Stimulated activated CD4-positive, alpha-beta T cell treated with anti-CD3 and anti-CD28 coated beads, Interleukin-1b, Interleukin-23, amount 100 ng/mL, for 4 hours (primary cell): ENCODE measurements at places on chromosomes 3 and 15.
A peak's percentile ranks its signal among the peaks of the same experiment; 100 is the strongest.

DNA sequence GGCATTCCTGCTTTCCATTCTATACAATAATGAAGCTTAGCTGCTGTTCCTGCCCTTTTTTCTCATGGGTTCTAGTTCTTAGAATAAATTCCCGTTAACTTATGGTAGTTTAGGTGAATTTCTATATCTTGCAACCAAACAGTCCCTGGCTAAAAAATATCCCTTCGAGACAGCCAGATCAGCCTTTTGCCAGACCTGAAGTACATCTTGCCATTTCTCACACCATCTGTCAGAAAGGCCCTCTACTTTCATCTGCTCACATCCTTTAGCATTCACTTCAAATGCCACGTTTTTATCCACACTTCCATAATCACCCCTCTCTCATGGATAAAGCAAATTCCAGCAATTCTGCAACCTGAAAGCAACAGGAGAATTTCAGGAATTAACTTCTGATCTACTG, 145.4 kb downstream of the GAP43 start:
- no peak for DNase-seq

DNA sequence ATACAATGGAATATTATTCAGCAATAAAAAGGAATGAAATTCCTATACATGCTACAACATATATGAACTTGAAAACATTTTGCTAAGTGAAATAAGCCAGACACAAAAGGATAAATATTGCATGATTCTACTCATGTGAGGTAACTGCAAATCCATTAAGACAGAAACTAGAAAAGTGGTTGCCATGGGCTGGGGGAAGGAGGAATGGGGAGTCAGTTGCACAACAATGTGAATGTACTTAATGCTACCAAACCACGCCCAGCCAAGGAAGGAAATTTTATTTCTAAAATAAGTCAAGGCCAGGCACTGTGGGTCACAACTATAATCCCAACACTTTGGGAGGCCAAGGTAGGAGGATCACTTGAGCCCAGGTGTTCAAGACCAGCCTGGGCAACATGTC, 9.8 kb upstream of the GMPPB start:
- no peak for DNase-seq

DNA sequence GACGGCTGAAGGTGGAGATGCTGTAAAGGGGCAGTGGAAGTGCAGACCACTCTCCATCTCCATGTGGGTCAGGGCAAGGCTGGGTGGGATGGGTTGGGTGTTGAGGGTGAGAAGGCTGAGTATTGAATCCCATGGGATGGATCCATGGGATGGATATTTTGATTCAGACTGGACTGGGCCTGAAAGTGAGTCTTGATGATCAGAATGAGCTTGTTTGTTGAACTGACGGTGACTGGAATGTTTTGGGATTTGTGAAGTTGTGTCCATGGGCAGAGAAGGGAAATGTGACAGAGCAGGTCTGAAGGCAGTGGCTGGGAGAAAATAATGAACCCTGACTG, 49.3 kb downstream of the CHST2 start:
- DNase-seq: no peak

- DNase-seq: no peak
These were observed 111.9 kb downstream of the SLC9A9 start for GRCh38 chr3:143736205-143736997.

- DNase-seq: no peak
These were observed 3.1 kb upstream of the BHLHE40 start for GRCh38 chr3:4976109-4976508.

DNA sequence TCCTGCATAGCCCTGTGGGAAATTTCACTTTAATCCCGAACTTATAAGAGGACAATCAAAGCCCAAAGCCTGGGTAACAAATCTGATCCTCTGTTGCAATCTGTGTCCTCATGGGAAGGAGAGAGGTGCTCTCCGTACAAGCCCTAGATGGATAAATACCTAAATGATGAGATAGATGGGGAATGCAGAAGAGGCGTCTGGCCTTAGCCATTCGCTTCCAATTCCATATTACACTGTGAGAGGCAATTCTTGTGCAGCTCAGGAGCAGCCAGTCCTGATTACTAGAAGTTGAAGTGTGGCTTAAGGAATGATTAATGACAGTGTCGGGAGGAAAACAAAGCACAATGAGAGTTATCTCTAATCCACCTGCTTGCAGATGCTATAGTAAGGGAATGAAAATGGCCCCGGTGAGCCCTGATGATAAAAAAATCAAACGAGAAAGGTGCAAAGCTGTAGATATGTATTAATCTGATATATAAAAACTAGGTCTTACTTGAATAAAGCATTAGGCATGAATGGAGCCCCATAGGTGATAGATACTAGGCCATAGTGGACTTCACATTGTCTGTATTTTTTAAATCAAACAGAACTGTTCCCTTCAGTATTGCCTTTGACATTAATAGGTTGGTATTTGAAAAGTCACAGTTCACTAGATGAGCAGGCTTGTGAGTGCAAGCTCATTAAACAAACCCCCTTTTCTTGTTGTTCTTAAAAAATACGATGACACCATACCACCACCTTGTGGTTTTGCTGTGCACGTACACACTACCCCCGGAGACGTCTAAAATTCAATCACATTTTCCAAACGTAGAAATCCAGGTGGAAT, 54.2 kb upstream of the TMCO5A start:
- DNase-seq: no peak

DNA sequence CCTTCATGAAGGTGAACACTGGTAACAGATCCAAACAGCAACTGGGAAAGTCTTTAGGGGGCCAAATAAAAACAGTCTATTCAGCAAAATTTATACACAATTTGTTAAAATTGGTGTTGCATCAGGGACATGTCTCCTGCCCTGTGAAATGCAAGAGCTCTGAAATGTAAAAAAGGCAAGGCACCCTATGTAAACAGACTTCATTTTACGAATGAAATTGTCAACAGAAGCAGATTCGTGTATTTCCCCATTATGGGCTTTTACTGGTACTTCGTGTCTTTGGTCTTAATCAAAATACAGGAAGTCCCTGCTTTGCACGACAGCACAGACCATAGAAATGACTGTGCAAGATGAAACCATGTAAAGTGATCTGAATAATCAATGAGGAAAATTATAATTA, 127.3 kb upstream of the THBS1 start:
- no peak for DNase-seq

DNA sequence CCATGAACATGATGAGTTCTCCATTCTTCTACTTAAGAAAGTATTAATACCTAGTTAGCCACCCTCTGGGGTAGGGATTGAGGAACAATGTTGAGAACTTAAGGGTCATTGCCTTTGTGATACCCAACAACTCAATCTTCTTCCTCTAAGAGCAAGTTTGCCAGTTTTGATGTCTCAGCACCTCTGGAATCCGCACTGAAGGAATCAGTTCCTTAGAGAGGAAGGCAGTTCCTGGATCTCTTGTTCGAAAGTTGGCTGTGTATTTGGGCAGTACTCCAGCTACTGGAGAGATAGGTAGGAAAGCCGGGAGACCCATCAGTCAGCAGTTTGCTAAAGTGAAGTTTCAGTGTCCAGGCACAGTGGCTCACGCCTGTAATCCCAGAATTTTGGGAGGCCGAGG, 35.6 kb upstream of the MTHFS start:
- no peak for DNase-seq

DNA sequence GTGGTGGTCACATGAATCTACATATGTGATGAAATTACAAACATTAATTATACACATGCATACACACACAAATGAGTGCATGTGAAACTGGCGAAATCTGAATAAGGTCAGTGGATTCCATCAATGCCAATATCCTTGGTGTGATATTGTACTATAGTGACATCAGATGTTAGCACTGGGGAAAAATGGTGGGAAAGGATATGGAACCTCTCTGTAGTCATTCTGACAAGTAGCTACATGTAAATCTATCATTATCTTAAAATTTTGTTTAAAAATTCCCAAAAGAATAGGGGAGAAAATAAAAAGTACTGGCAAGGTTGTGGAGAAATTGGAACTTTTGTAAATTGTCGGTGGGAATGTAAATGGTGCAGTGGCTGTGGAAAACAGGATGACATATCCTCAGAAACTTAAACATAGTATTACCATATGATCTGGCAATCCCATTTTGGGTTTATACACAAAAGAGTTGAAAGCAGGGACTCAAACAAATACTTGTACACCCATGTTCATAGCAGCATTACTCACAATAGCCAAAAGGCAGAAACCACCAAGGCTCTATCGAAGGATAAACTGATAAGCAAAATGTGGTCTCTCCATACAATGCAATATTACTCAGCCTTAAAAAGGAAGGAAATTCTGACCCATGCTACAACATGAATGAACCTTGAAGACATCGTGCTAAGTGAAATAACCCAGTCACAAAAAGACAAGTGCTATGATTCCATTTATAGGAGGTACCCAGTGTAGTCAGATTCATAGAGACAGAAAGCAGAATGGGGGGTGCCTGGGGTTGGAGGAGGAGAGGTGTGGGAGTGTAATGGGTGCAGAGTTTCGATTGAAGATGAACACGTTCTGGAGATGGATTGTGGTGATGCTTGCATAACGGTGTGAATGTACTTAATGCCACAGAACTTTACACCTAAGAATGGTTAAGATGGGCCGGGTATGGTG, 25.3 kb upstream of the HRH1 start:
- DNase-seq: no peak

- DNase-seq: no peak
These were observed 11.0 kb upstream of the FBLN2 start for GRCh38 chr3:13537909-13538296.

- DNase-seq: no peak
These were observed 665 bp downstream of the GLB1 start for GRCh38 chr3:33096093-33096868.

DNA sequence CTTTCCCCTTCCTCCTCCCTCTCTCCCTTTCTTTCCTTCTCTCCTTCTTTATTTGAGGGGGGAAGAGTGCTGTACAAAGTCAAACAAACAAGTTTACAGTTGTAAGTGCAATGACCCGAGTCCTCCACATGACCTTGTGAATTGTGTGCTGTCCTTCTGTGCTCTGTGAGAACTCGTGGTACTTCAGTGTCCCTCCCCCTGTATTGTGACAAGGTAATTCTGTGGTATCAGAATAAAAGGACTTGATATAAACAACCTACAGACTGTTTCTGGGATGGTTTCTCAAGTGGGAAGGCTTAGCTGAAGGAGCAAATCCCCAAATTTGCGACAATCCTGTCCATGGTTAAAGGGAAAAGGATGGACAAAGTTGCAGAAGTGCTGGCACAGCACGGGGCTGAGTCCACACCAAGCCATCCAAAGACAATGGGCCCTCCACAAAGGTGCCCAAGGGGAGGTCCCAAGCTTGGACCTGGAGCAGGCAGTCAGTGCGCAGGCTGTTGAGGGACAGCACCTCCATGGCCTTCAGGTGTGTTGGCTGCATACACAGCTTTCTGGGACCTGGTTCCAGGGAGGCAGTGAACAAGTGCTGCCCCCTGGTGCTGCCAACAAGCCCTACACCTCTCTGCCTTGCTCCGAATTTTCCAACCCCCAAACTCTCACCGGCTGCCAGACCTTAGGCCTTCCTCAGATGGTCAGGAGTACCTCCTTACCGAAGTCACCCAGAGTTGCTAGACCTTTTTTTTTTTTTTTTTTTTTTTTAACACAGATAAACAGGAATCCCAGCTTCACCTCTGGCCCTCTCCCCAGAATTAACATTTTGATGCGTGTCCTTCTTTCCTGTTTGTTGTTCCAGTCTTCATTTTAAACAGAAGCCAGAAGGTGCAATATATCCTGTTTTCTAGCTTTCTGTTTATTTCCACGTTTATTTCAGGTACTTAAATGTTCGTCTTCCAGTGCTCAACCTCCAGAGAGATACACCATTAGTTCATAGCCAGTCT, 2.6 kb upstream of the APEH start:
- DNase-seq: peak; percentile 63
